Cerebellar nuclear complex (tissue), 1 donor: ENCODE measurements at places on chromosomes 6 and 20.

DNA sequence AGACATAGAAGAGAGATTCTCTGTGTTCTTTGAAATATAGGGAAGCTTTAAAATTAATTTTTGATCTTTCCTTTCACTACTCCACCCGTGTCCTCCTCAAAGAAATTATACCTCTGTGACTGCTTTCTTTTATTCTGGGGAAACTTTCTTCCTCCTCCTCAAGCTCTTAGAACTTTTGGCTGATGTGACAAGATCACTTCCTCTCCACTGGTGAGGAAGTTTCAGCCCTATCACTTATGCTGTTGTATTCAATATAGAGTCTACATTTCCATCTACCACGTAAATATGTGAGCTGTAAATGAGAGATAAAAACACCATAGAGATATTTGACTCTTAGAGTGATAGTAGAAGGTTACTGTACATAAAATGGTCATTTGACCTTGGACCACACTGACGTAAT is 141.9 kb upstream of the SASH1 start:
- no peak for DNase-seq

- no peak for DNase-seq
Observed at GRCh38 chr6:53038141-53038540, 27.1 kb upstream of the FBXO9 start.

DNA sequence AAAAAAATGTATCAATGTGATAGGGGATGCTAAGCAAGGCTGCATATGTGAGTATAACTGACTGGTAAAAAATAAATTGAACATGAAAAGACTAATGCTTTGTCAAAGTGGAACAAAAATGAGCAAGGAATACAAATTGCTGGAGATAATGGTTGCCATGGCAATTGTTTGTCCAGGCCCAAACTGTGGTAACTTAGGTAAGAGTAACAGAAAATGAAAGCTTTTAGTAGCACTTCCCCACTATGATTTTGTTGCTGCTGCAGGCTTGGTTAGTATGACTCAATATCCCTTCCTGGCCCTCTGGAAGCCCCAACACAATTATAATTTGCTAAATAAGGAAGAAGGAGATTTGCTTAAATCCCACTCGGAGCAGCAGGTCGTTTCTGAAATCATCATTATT is 577.1 kb downstream of the DOK5 start:
- DNase-seq = no peak

GRCh38 chr6:38371881-38372280 is 267.8 kb downstream of the BTBD9 start:
- no peak for DNase-seq

DNA sequence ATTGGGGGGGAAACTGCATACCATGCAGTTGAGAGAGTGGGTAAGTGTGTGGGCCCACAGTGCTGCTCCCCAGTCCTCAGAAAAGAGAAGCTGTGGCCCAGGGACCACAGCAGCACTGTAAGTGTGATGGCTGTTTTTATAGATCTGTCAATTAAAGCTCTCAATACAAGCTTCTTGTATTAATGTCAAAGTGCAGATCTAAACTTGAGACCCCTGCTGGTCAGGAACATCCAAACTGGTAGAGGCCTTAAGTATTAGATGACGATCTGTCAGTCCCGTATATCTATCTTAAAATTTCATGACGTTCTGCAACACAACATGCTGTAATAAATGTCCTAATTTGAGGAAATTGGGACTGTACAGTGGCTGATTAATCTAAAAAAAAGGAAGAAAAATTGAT is 74.8 kb downstream of the TULP4 start:
- no peak for DNase-seq

GRCh38 chr20:51862796-51863195 is 60.5 kb upstream of the SALL4 start:
- DNase-seq = no peak

DNA sequence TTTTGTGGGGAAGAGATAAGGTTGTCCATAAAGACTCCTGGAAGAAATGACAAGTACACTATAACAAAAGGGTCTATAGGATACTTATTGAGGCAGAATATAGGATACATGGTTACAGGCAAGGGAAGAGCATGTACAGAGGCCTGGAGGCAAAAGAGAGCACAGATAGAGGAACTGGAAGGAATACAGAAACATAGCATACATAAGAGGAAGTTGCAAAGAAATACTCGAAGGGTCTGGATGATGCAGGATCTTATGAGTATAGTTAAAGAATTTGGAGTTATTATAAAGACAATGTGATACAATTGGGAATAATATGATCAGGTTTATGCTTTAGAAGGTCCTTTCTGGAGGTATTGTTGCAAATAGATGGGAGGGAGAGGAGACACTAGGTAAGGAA is 592.7 kb upstream of the POU3F2 start:
- no peak for DNase-seq

DNA sequence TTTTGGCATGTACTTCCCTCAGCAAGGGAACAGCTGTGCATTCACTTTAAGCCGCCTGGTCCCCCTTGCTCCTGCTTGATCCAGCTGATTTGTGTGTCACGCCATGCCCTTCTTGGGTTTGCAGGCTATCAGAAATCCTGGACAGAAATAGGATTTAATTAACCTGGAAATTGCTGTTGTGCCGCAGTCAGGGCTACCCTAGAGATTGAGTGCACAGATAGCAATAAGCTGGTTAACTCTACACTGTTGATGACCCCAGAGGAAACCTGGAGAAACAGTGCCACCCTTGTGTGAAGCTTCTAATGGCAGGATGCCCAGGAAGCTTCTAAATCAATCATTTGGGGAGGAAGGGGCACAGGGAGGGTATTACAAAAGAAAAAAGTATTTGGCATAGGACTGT is 199.0 kb downstream of the JARID2 start:
- DNase-seq = no peak

GRCh38 chr6:85436411-85436810 is 13.5 kb upstream of the NT5E start:
- DNase-seq = no peak

DNA sequence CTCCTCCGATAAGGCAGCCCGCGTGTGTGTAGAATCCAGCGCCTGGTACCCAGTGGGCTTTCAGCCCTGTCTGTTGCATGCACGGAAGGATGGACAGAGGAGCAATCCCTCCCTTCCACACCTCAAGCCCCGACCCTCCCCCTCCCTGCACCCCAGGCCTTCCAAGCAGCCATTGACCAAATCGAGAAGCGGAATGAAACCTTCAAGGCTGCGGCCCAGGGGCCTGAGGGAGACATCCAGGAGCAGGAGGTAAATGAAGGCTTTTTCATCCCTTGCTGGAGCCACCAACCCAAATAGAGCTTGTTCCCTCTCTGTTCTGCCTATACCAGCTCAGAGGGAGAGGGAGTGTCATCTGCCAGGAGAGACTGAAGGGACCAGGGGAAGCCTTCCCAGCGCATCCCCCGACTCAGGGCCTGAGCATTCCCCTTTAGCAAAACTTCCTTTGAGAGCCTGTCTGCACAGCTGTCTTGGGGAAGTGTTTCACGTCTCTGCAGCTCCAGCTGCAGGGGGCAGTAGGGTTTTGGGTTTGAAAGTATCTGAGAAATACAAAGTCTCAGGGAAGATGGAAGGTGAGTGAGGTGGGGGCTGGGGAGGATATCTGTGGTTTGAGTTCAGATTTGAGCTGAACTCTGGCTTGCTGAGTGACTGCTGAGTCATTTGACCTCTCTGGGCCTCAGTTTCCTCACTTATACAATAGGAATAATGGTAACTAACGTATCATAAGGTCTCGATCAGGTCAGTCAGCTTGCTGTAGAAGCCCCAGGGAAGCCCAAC is 16.1 kb downstream of the FGD2 start:
- DNase-seq = no peak

GRCh38 chr6:13419422-13420195 is 67.8 kb downstream of the GFOD1 start:
- DNase-seq = no peak

DNA sequence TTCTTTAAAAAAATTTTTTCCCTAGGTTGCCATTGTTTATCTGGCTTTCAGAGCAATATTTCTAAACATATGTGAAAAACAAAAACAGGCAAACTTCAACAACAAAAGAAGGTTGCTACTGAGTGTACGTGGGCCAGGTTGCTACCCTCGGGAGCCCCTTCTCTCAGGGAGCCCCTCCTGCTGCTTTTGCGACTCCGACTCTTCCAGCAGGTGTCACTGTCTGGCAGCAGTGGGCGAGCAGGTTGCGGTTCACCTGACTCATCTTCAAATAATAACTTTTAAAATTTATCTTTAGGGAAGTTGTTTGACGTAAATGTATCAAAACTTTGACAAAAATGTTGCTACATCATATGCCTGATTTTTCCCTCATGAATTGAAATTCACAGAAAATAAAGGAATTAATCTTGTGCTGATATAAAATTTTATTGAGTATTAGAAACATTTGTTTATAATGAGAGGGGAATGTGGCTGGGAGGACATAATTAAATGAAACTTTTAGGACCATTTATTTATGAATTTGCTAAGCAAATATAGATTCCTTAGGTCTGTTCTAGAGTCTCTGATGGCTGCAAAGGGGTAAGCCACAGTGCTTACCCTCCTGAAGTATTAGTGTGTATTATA is 138.8 kb downstream of the HIVEP1 start:
- DNase-seq = no peak

- no peak for DNase-seq
Observed at GRCh38 chr20:7879883-7880282, 60.4 kb downstream of the HAO1 start.

- peak; percentile 31 for DNase-seq
Observed at GRCh38 chr6:124203101-124203811, 399.6 kb downstream of the NKAIN2 start.

GRCh38 chr6:50180646-50181045 is 130.9 kb upstream of the DEFB112 start:
- no peak for DNase-seq

DNA sequence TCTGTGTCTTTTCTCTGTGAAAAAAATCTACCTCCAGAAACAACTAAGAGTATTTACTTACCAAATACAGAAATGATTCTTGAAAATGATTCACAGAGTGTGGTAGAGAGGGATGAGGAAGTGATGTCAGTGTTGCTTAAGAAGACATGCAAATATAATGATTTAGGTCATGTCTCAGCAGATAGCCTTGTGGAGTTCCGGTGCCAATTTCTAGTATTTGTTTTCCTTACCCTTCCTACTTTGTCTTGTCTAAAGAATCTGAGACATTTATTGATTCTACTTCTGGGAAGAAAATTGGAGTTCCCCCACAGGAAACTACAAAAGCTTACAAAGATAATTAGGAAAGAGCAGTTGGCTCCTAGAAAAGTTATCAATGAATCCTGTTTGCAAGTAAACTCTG is 68.8 kb downstream of the GJA1 start:
- no peak for DNase-seq

DNA sequence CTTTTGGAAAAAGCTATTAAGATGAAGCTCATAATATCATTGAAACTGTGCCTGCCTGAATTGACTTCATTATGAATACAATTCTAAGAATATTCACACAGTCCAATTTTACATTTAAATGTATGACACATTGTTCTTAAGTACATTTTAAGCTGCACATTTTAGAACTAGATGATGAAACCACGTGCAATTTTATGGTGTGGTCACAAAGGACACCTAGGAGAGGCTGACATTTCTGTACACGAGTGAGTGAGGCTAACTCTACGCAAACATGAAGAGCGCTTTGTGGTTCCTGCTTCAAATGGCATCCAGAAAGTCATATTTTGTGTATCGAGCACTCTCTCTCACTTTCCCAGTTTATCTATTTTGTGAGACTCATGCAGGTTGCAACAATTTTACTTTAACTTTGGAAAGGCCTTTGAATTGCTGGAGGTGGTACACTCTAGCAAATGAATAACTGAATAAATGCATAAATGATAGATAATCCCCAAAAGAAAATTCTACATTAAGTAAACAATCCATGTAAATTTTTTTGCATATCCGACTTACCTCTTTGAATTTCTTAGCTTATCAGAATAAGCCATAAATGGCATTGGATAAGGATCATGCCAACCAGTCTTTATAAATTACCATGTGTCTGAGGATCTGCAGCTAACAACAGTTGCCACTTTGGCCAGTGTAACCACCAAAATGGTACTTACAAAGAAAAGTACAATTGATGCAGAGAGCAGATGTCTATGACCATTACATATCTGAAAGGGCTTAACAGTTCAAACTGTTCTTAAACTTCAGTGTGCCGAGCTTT is 97.3 kb downstream of the NRSN1 start:
- no peak for DNase-seq

GRCh38 chr6:11727346-11727997 is 51.1 kb downstream of the ADTRP start:
- DNase-seq = no peak

GRCh38 chr20:38238829-38239228 is 21.7 kb downstream of the KIAA1755 start:
- no peak for DNase-seq

GRCh38 chr6:19356692-19357091 is 480.5 kb upstream of the ID4 start:
- DNase-seq = no peak

- DNase-seq = no peak
Observed at GRCh38 chr6:25395731-25396130, 116.6 kb downstream of the CARMIL1 start.

DNA sequence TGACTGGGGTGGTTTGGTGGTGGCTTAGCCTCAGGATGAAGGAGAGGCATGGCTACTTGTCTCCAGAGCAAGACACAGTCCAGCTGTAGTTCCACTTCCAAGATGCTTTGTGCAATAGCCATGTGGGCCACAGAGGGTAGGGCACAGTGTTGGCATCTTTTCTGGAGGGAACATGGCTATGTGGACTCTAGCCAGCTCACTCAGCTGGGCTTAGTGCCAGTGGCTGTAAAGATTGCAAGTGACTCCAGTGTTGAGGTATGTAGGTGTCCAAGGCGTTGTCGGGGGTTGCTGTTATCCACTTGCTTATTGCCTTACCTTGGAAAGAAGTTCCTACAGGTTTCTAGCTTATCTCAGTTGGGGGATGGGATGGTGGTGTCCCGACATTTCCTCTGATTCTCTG is 233.4 kb downstream of the CD109 start:
- DNase-seq = no peak

GRCh38 chr6:108260126-108260808 is 573 bp downstream of the SNX3 start:
- DNase-seq = no peak

DNA sequence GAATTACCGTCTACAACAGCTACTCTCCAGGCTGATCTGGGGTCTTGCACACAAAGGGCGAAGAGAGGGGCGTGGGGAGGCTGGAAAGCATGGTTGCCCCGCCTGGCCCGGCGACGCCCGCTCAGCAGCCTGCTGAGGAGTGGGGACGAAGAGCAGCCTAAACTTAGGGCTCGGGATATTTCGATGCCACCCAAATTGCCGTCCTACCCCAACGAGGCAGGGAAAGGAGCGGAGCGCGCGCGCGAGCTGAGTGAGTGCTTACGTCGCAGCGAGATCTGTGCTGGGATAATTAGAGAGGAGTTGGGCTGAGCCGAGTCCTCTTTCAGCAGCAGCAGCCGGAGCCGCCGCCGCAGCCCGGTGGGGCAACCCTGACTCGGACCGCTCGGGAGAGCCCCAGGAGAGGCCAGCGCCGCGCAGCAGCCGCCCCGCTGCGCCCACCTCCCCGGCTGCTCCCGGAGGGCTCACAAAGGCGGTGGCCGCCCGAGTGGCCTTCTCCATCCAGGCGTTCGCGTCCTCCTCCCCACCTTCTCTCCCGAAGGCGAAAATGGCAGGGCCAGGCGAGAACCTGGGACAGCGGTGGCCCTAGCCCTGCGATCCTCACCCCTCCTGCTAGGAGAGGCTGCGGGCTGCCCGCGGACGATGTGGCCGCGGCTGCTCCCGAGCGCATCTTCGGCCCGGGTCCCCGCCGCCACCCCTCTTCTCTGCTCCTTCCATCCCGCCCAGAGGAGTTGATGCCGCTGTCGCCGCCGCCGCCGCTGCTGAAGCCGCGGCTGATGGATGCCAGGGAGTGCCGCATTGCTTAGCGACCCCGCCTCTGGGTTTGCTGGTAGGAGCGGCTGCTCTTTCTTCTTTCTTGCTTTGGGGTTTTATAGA is at the start of gene CLVS2:
TSS of gene CLVS2 (plus strand) at position 315 of the 873 bp plus-strand sequence. CDS start 1,543 bp downstream, outside the sequence.
- DNase-seq = peak; percentile 56
